ENCODE measurements at places on chromosomes 11 and 22. TPM values are rescaled to one million over a fixed set of nuclear protein-coding genes. Genes with fewer than 3 reads are reported as not detected.

GRCh38 chr22:19615867-19616581 lies 91.8 kb upstream of the CLDN5 start:
- H3K4me1 ChIP-seq = no peaks in the 10 kb centered on the region
- H3K36me3 ChIP-seq = no peaks in the 10 kb centered on the region
- H3K4me3 ChIP-seq = no peak overlapping the region
- DNase-seq = no peak
- H3K27ac ChIP-seq = no peak overlapping the region

Gene SCGB2A2
- not detected for total RNA-seq

GRCh38 chr11:72237112-72237931 lies 6.7 kb downstream of the PHOX2A start:
- H3K27me3 ChIP-seq = peaks cover 18% of the 10 kb centered on the region
- H3K36me3 ChIP-seq = peaks cover 41% of the 10 kb centered on the region
- DNase-seq = no peak

Gene LGALS1
- total RNA-seq = 195 TPM

Gene NAV2
- total RNA-seq = 0.14 TPM

Gene MS4A15
- not detected for total RNA-seq

GRCh38 chr11:121551463-121551862 lies 98.7 kb upstream of the SORL1-AS1 start:
- no peaks in the 10 kb centered on the region for H3K27me3 ChIP-seq
- H3K27ac ChIP-seq = no peak overlapping the region
- H3K36me3 ChIP-seq = peaks cover 77% of the 10 kb centered on the region
- H3K4me1 ChIP-seq = no peaks in the 10 kb centered on the region

GRCh38 chr11:93251922-93252321 lies 54.1 kb upstream of the SLC36A4 start:
- no peaks in the 10 kb centered on the region for H3K4me1 ChIP-seq
- H3K36me3 ChIP-seq = no peaks in the 10 kb centered on the region
- no peak overlapping the region for H3K4me3 ChIP-seq

Gene CRYAB
- total RNA-seq = not detected

DNA sequence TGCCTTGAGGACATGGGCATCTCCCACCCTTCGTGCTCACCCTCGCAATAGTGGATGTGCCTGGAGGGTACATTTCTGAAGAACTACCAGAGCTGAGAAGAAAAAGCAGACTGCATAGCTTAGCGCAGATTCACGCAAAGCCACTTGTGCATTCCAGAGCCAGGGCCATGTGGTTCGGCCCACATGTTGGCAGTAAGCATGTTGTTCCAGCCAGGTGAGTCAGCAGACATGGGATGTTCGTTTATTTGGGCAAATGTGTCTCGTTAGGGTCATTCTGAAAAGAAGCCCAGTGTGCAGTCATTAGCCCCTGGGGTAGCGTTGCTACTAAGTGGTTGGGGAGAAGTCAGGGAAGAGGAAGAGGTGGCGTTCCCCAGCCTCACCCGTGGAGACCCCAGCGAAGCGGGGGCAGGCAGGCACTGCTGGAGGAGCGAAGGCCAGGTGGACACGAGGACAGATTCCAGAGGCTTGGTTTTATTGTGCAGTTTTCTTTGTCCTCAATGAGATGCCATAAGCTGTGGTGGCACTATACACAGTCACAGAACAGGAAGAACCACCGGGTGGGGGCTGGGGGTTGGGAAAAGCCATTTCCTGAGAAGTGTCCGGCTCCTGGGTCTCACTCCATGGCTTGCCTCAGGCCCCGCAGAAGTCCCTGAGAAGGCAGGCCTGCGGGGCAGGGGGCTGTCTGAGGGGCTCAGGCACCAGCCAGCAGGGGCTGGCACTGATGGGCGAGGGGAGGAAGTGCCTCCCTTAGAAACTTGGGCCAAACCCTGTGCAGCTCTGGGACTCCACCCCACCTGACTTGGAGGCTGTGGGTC lies 5.0 kb downstream of the THY1 start:
- peaks cover 12% of the 10 kb centered on the region for H3K4me1 ChIP-seq
- H3K27me3 ChIP-seq = peaks cover 17% of the 10 kb centered on the region
- no peak overlapping the region for H3K27ac ChIP-seq
- no peak for DNase-seq
- no peak overlapping the region for H3K4me3 ChIP-seq

Gene SWAP70
- total RNA-seq = 11.8 TPM

- H3K27ac ChIP-seq = no peak overlapping the region
- H3K27me3 ChIP-seq = no peaks in the 10 kb centered on the region
- H3K4me3 ChIP-seq = no peak overlapping the region
- H3K36me3 ChIP-seq = no peaks in the 10 kb centered on the region
- DNase-seq = peak; percentile 74
- H3K4me1 ChIP-seq = peaks cover 7% of the 10 kb centered on the region
These were observed 81.6 kb downstream of the CCDC81 start for GRCh38 chr11:86456075-86456939.

DNA sequence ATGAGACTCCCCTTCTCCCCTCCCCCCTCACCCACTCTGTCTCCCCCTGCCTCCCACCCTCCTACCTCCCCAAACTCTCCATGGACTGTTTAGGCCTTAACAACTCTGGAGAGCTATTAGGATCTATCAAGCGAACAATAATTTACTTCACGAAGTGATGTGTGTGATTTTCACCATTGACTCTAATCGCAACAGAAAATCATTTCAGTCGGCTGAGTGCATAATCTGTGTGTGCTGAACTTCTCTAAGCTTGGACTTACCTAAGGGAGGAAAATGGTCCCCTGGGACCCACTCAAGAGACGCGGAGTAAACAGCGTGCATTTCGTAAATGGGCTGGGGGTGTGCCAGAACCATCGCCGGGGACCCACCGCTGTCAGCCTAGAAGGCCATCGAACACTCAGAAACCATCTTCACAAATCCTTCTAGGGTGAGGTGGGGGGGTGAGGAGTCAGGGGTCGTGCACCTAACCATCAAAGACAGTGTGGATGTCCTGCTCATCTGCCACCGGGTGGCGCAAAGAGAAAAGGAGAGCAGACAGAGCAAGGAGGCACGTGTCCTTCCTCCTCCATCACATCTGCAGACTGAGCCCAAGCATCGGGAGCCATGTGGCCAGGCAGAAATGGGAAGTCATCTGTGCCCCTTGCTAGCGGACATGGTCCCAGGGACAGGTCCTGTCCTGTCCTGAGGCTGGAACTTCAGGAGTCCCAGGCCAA lies 62.1 kb upstream of the NUP50 start:
- no peak overlapping the region for H3K27ac ChIP-seq
- H3K27me3 ChIP-seq = no peaks in the 10 kb centered on the region
- DNase-seq = no peak
- no peaks in the 10 kb centered on the region for H3K36me3 ChIP-seq

GRCh38 chr11:105372206-105372605 lies 232.6 kb upstream of the CARD18 start:
- DNase-seq = no peak
- H3K27me3 ChIP-seq = no peaks in the 10 kb centered on the region
- no peak overlapping the region for H3K4me3 ChIP-seq
- no peak overlapping the region for H3K27ac ChIP-seq
- H3K36me3 ChIP-seq = no peaks in the 10 kb centered on the region

GRCh38 chr11:77375107-77375506 lies 73.6 kb upstream of the GDPD4 start:
- no peaks in the 10 kb centered on the region for H3K27me3 ChIP-seq
- no peak overlapping the region for H3K4me3 ChIP-seq
- no peak overlapping the region for H3K27ac ChIP-seq
- peaks cover 5% of the 10 kb centered on the region for H3K36me3 ChIP-seq
- DNase-seq = no peak

Gene DCHS1
- 0.83 TPM for total RNA-seq

Gene KRTAP5-10
- not detected for total RNA-seq

Gene CD151
- total RNA-seq = 68.3 TPM

Gene HOATZ
- total RNA-seq = not detected

GRCh38 chr11:9029422-9029821 lies 25.6 kb upstream of the NRIP3 start:
- no peak overlapping the region for H3K27ac ChIP-seq
- H3K4me1 ChIP-seq = no peaks in the 10 kb centered on the region
- H3K27me3 ChIP-seq = no peaks in the 10 kb centered on the region
- DNase-seq = no peak
- H3K36me3 ChIP-seq = no peaks in the 10 kb centered on the region
- no peak overlapping the region for H3K4me3 ChIP-seq

Gene CASP12
- not detected for total RNA-seq

Gene MYEOV
- 1.1 TPM for total RNA-seq

- no peak overlapping the region for H3K4me3 ChIP-seq
- DNase-seq = no peak
- H3K36me3 ChIP-seq = no peaks in the 10 kb centered on the region
- peaks cover 6% of the 10 kb centered on the region for H3K4me1 ChIP-seq
- H3K27me3 ChIP-seq = peaks cover 12% of the 10 kb centered on the region
These were observed 40.2 kb downstream of the DIXDC1 start for GRCh38 chr11:111977146-111978027.

Gene ZNF214
- not detected for total RNA-seq

GRCh38 chr11:44949160-44950030 lies 1.3 kb downstream of the TP53I11 start:
- H3K27ac ChIP-seq = peak overlapping the region; percentile 55
- H3K27me3 ChIP-seq = peaks cover 3% of the 10 kb centered on the region
- peak; percentile 64 for DNase-seq
- H3K4me1 ChIP-seq = peaks cover 26% of the 10 kb centered on the region
- peak overlapping the region; percentile 87 for H3K4me3 ChIP-seq
- H3K36me3 ChIP-seq = no peaks in the 10 kb centered on the region

- H3K27me3 ChIP-seq = no peaks in the 10 kb centered on the region
- no peaks in the 10 kb centered on the region for H3K36me3 ChIP-seq
- DNase-seq = peak; percentile 20
- no peak within 1 kb of the TSS for H3K27ac ChIP-seq
- H3K4me3 ChIP-seq = peak within 1 kb of the TSS; percentile 51
These were observed at the start of gene OSBP2 for GRCh38 chr22:30694640-30695350. Gene OSBP2, plus strand, starts transcription at chr22:30694874. Its CDS starts 36 bp downstream, at chr22:30694910.
